ENCODE measurements at places on chromosomes 6 and 20.

GRCh38 chr20:428658-429200, 20.6 kb downstream of the RBCK1 start:
- no peak overlapping the region for H3K4me3 ChIP-seq
- no peak overlapping the region for H3K27ac ChIP-seq
- H3K27me3 ChIP-seq, result no peaks in the 10 kb centered on the region
- no peak for DNase-seq
- H3K36me3 ChIP-seq, result peaks cover 16% of the 10 kb centered on the region

- no peaks in the 10 kb centered on the region for H3K4me1 ChIP-seq
- H3K27ac ChIP-seq, result no peak overlapping the region
- DNase-seq, result no peak
- H3K27me3 ChIP-seq, result no peaks in the 10 kb centered on the region
- no peak overlapping the region for H3K4me3 ChIP-seq
- H3K36me3 ChIP-seq, result no peaks in the 10 kb centered on the region
Measured at GRCh38 chr6:114315831-114316595, 26.8 kb downstream of the HS3ST5 start.

GRCh38 chr6:99344289-99344688, 5.2 kb downstream of the FAXC start:
- no peak overlapping the region for H3K4me3 ChIP-seq
- H3K27ac ChIP-seq, result no peak overlapping the region
- H3K27me3 ChIP-seq, result no peaks in the 10 kb centered on the region
- H3K4me1 ChIP-seq, result no peaks in the 10 kb centered on the region

- no peak for DNase-seq
- no peak overlapping the region for H3K4me3 ChIP-seq
- H3K27me3 ChIP-seq, result no peaks in the 10 kb centered on the region
Measured at GRCh38 chr6:90135667-90136066, 161.0 kb downstream of the BACH2 start.

DNA sequence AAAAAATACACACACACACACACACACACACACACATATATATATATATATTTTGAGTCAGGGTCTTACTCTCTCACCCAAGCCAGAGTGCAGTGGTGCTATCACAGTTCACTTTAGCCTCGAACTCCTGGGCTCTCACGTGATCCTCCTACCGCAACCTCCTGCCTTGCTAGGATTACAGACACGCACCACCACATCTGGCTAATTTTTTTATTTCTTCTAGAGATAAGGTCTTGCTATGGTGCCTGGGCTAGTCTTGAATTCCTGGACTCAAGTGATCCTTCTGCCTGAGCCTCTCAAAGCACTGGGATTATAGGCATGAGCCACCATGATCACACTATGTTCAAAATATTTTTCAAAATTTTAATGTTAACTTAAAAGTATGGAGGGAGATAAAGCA, 43.5 kb downstream of the NUP153 start:
- H3K4me1 ChIP-seq, result no peaks in the 10 kb centered on the region
- DNase-seq, result no peak
- H3K36me3 ChIP-seq, result peaks cover 55% of the 10 kb centered on the region

- no peak for DNase-seq
- no peaks in the 10 kb centered on the region for H3K36me3 ChIP-seq
- no peak overlapping the region for H3K4me3 ChIP-seq
- no peak overlapping the region for H3K27ac ChIP-seq
Measured at GRCh38 chr6:112259337-112259675, 4.9 kb upstream of the LAMA4 start.

Measured in HCT116 (cell line).